Ovary (tissue), 10 donors: ENCODE measurements at places on chromosomes 5 and 9. TPM values are rescaled to one million over a fixed set of nuclear protein-coding genes. Genes with fewer than 3 reads are reported as not detected.

DMRT3 gene
- not detected for total RNA-seq

PPP1R26 gene
- 14.8 TPM for total RNA-seq

ADRA1B gene
- total RNA-seq: 3.5 TPM

SPEF2 gene
- 31.8 TPM for total RNA-seq

NOL8 gene
- 28.8 TPM for total RNA-seq

HAND1 gene
- not detected for total RNA-seq

FOXD1 gene
- total RNA-seq: 0.48 TPM

C1QTNF3 gene
- total RNA-seq: 4.8 TPM

FGF1 gene
- 1.0 TPM for total RNA-seq

COL5A1 gene
- total RNA-seq: 30.8 TPM

SPINK1 gene
- 13.1 TPM for total RNA-seq

KLF9 gene
- 15.1 TPM for total RNA-seq

RORB gene
- 0.53 TPM for total RNA-seq

TEX48 gene
- not detected for total RNA-seq

GARIN3 gene
- not detected for total RNA-seq

NDUFS4 gene
- 101 TPM for total RNA-seq

IL5 gene
- not detected for total RNA-seq

ZBED3 gene
- total RNA-seq: 5.7 TPM

PCDHA5 gene
- 0.38 TPM for total RNA-seq

FKBP15 gene
- total RNA-seq: 13.1 TPM

HK3 gene
- 2.3 TPM for total RNA-seq

TRIM36 gene
- 3.1 TPM for total RNA-seq

CAPSL gene
- total RNA-seq: 1.1 TPM

SPATA31E1 gene
- total RNA-seq: not detected

PLAC8L1 gene
- total RNA-seq: not detected

PCDHGA3 gene
- 6.9 TPM for total RNA-seq

C9 gene
- total RNA-seq: not detected

SNAPC3 gene
- total RNA-seq: 27.8 TPM

PRRX2 gene
- total RNA-seq: 1.8 TPM

PCDHB4 gene
- total RNA-seq: 7.4 TPM

ENTPD2 gene
- total RNA-seq: 1.0 TPM

GNE gene
- total RNA-seq: 17.1 TPM

NIPAL4 gene
- total RNA-seq: not detected

C5orf52 gene
- not detected for total RNA-seq
